ENCODE measurements at places on chromosomes 7 and 10.

DNA sequence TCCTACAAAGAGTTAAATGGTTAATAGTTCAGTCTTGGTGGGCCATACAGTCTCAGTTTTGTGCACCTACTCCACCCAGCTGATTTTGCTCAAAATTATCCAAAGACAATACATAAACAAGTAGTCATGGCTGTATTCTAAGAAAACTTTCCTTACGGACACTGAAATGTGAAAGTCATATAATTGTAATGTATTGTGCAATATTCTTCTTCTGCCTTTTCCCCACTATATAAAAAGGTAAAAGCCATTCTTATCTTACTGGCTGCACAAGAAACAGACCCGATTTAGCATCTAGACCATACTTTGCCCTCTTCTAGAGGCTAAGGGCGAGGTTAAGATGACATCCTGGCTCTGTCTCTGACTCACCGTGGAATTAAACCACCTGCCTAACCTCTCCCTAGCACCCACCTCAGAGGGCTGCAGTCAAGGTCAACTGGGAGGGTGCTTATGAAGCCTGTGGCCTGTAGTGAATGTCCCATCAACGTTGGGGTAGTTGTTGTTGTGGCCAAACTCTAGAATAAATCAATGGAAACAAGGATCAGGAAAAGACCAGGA lies 63.8 kb upstream of the DOCK1 start:
- no peak for DNase-seq

DNA sequence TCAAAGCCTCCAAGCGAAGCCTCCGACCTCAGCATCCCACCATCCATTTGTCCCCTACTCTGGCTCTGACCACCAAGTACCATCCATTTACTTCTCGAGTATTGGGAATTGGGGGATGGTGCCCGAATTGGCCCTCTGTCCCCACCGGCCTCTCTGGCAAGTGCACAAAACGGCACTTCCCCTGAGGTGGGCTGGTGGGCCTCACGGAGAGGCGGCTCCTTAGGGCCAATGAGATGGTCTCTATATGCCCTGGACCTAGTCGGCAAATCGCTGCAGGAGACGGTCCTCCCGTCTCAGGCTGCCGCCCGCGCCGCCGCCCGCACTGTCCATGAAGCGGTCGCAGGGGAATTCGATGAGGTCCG lies 2.8 kb downstream of the TRIL start:
- no peak for DNase-seq

DNA sequence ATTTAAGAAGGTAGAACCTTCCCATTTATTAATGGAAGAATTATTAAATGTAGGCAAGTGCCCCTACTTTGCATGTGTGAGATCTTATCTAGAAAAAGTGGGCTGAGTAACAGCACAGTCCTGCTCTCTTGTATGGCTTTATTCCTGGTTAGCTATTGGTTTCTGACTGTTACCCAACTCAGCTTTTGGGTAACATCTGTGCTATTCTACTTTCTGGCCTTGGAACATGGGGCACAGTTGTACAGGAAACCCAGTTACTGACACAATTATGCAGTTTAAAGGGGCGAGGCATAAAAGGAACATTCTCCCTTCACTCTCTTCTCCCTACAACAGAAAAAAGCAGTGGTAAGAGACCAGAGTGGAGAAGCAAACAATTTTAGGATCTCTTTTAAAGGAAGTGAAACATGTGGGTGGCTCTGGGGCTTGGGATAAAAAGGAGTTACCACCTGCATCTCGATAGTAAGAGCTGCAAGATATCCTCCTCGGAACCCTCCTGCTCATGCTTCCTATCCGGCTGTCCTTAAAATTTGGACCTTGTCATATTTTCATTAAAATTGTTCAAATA lies 16.0 kb downstream of the NUDT5 start:
- DNase-seq, result no peak

DNA sequence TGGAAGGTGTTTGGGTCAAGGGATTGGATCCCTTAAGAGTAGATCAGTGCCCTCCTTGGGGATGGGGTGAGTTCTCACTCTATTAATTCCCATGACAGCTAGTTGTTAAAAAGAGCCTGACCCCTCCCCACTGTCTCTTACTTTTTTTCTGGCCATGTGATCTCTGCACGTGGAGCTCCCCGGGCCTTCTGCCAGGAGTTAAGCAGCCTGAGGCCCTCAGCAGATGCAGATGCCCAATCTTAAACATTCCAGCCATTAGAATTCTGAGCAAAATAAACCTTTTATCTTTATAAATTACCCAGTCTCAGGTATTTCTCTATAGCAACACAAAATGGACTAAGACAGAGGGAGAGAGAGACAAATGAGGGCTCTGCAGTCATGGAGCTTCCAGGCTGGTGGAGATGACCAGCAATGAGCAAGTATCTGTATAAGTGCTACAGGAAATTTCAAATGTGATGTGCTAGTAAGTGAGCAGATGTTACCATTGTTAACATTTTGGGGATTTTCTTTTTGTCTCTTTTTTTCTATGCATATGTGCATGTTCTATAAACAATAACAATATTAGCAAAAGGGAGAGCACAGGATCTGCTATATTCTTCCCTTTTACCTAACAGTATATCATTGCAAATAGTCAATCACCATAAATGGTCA lies 26.7 kb downstream of the PLPP4 start:
- DNase-seq, result no peak

- no peak for DNase-seq
These were observed 97.7 kb upstream of the KIF5B start for GRCh38 chr10:32153931-32154330.

DNA sequence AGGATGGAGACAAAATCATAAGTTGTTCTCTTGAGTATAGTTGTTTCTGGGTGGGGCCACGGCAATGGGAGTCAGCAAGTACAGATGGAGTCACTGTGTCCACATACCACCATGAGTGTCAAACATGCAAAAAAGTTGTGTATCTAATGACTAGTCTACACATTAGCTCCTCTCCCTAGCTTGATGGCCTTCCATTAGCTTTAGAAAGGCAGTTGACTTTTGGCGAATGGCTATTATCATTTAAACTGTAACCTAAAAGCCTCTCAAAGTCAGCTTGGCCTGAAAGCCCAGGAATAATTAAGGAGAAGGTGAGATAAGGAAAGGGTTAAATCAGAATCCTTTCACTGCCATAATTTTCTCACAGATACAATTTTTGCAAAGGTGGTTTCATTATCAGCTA lies 95.5 kb upstream of the MEOX2 start:
- no peak for DNase-seq
